Cerebellum (tissue), 4 donors: ENCODE measurements at places on chromosomes 4 and X.

DNA sequence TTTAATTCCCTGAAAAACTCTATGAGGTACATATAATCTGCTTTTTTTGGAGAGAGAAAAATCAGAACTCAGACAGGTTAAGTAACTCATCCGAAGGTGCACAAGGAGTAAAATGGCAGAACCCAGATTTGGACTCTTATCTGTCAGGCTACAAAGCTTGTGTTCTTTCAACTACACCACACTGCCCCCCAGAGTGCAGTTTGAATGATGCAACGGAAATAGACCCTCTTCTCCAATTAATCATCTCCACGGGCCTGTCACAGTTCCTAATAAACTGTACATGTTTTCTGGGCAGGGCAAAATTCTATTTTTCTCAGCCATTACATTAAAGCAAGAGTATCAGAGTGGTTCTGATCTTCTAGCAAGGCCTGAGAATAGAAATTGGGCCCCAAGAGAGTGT lies 35.3 kb upstream of the DCX start:
- DNase-seq = no peak

GRCh38 chr4:118742050-118742449 lies 56.9 kb downstream of the METTL14 start:
- no peak for DNase-seq

- no peak for DNase-seq
Observed at GRCh38 chr4:77776182-77777134, 42.7 kb downstream of the CNOT6L start.

DNA sequence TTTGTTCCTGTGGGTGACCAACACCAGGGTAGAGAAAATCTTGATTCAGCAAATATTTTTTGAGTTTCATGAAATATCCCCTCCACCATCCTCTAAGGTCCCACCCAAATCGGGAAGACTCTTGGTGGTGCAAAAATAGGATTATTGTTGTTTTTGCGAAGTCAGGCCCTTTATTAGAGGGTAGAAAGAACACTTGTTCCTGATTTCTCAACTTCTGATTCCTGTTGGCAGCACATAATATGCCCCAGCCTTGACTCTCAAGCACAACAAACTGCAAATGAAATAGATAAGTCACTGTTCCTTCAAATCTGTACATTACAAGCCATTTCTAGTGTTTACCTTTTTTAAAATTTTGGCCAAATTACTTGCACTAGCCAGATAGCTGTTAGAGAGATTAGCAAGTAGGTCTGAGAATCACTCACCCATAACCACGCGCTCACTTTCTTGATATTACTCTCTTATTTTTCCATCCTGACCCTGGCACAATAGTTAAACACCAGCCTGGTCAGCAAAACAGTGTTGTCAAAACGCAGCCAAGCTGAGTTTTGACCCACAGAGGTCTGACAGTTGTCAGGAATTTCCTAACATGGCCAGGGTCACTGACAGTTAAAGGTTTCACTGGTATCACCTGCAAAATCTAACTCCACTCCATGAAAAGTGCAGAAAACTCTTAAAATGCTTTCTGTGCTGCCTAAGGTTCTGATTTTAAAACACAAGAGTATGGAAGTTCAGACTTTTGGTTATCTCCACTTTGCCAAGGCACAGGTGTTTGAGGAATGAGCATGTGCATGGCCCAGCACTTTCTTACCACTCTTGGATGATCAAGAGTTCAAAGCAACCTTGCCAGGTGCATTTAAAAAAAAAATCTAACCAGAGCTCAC lies 69.8 kb downstream of the RBM47 start:
- no peak for DNase-seq

- DNase-seq = no peak
Observed at GRCh38 chrX:40151211-40152172, 53.7 kb upstream of the BCOR start.

GRCh38 chr4:146040623-146041022 lies 102.0 kb upstream of the ZNF827 start:
- no peak for DNase-seq

GRCh38 chr4:168317621-168318020 lies 931 bp downstream of the DDX60 start:
- DNase-seq = no peak

DNA sequence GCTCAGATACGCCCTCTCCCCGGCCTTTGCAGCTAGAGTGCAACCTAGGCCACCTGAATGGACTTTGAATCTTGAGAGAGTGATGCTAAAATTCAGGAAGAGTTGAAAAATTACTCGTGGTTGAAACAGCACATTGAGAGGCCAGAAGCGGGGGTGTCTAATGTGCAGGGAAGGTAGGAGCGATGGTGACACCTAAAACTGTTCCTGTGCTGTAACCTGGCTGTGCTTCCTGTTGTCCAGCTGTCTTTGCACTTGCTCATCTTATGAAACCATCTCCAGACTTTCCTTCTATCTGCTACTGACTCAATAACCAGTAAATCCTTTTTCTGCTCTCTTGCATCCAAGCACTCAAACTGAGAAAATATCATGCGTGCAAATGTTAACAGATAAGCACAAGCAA lies 106.4 kb upstream of the RPS6KA3 start:
- DNase-seq = no peak

- no peak for DNase-seq
Observed at GRCh38 chrX:49061916-49062315, 3.1 kb downstream of the CCDC120 start.

DNA sequence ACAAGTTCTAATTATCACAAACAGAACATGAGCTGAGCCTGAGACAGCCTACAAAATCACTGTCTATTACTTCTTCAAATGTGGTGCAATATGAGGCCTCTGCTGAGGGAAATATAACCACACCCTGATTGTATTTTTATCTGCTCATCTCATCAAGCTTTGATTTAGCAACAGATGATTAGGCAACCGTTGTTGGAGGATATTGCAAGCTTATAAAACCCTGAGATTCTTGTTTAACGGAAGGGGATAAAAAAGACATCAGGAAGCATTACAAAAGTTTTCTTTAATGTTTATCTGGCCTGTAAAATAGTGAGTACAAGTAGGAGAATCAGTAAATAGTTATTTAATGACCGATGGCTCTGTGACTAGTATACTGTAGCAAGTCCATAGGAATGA lies 108.5 kb downstream of the ZNF330 start:
- DNase-seq = no peak

DNA sequence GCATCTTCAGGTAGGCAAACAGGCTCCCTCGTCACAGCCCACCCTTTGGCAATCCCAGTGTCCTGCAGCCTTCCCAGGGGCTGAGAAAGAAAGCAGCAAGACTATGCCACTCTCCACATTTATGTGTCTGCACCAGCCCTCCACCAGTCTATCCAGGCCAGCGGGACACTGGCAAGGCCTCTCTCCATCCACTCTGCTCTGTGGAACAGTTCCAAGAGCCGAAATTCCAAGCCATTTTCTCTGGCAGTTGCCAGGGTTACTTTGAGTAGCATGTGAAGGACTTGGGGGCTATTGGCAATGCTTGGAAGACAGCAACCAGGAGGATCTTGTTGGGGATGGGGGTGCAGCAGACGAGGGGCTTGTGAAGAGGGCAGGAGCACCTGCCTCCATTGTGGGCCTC lies 52.1 kb downstream of the TSC22D3 start:
- DNase-seq = peak; percentile 56

- peak; percentile 32 for DNase-seq
Observed at GRCh38 chr4:110622841-110623717, at the start of gene PITX2. Gene PITX2 (minus strand): TSS chr4:110623077. CDS start chr4:110622460, 617 bp downstream.

DNA sequence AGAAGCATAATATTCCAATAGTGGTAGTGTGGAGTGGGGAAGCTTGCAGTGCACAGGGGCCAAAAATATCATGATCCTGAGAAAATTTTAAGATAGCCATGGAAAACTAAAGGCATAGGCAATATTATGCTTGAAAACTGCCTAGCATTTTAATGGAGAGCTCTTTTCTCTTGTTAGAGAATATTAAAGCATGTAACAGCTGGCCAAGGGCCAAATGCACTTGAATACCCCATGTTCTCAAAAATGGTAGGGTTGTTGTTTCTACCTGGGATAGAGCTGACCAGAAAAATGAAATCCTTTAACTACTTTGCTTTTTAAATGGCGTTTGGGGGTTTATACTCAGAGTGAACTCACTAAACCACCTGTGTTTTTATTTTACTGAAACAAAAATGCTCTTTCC lies 739.6 kb upstream of the SLIT2 start:
- DNase-seq = no peak

GRCh38 chrX:47649271-47649670 lies 1.1 kb downstream of the ELK1 start:
- no peak for DNase-seq

DNA sequence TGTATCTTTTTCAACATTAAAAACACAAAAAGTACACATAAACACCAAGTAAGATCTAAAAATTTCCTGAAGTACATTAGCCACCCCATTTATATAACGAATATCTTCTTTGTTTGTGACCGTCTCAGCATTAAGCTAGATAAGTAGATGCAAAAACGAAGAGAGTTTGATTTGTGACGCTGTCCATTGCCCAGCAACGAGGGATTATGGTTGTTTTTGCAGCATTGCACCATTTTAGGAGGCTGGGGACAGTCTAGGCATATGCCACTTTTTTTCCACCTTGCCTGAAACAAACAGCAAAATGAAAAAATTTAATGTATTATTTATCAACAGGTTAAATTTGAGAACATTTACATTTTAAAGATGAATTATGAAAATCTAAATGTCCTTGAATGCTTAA lies 12.0 kb upstream of the IGSF1 start:
- DNase-seq = no peak

GRCh38 chr4:125010796-125011503 lies 298.4 kb upstream of the ANKRD50 start:
- no peak for DNase-seq

DNA sequence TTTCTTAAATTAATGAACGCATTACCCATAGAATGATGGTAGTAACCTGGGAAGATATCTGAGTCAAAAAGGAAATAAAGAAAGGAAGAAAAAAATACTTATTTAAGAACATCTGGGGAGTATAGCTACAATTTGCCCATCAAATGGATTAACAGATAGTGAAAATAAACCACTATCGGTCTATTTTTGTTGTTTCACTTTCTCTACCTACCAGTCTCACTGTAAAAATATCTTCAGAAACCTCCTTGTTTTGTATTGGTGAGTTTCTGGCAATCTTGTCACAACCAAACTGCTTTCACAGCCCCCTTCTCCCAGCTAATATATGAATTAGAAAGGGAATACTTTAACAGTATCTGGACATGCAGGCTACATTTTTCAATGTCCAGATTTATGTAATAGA lies 783.5 kb downstream of the STPG2 start:
- DNase-seq = no peak

DNA sequence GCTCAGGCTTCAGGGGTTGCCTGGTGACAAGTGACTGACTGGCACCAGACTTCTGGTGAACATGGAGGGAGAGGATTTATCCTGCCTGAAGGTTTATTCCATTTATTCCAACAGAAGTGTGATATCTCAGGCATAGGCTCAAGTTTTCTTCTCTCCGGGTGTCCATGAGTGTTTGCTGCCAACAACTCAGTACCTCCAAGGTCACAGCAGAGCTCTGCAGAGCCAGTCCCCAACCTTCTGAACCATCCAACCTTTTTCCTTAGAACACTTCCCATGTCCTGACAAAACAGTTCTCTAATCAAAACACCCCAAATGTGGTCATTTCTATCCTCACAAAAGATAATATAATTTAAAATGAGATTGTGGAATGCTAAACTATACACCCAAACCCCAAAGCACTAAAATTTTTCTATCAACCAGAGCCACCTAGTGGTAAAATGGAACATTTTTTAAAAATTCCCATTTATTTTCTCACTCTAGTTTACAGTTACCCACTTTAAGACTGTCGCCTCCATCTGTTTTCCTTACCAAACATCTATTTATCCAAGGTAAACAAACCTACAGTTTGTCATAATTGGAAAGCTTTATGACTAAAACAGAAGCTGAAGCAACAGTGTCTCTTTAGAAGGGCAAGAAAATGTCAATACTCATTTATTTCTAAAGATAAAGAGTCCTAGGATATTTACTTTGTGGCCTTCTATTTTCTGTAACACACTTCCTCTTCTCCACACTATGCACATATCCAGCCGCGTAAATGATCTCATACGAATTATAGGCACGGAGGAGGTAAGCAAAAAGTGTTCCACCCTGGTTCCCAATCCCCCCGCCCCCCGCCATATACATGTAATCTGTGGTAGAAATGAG lies 39.5 kb downstream of the TMEM154 start:
- peak; percentile 22 for DNase-seq

DNA sequence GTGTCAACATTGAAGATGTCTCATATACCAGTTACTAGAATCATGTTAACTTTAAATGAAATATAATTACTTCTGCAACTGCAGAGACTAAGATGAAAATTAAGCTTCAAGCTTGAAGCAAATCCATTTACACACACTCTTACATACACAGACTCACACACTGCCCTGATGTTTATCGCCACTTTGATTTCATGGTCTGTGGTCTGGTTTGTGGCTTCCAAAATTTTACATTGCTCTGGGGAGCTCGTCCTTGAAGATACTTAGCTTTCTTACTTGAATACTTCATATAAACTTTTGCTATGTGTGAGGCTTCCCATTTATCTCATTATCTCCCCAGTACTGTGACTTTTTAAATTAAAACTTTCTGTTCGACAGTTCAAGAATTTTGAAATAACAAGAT lies 35.8 kb downstream of the ARHGEF38 start:
- no peak for DNase-seq

- DNase-seq = peak; percentile 89
Observed at GRCh38 chr4:140238351-140239056, 84.5 kb upstream of the MAML3 start.

- DNase-seq = no peak
Observed at GRCh38 chr4:95018785-95019184, 261.0 kb downstream of the BMPR1B start.

DNA sequence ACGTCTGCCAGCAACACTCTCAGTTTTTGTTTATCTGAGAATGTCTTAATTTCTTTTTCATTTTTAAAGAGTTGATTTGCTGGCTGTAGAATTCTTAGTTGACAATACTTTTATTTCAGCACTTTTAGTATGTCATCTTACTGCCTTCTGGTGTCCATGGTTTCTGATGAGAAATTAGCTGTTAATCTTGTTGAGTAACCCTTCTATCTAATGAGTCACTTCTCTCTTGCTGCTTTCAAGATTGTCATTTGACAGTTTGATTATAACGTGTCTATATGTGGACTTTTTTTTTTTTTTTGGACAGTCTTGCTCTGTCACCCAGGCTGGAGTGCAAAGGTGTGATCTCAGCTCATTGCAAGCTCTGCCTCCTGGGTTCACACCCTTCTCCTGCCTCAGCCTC lies 24.0 kb upstream of the TMEM255A start:
- no peak for DNase-seq

DNA sequence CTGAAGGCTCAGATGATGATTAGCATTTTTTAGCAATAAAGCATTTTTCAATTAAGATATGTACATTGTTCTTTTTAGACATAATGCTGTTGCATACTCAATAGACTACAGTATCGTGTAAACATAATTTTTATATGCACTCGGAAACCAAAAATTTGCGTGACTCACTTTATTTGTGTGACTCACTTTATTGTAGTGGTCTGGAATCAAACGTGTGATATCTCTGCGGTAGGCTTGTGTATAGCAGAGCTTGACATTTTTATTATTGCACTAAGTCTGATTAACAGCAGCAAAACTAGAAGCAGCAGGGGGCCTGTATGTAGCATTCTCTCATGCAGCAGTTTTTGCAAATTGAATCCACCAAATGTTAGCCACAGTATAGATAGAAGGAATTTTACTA lies 119.1 kb upstream of the PRDX4 start:
- DNase-seq = no peak
